ENCODE measurements at places on chromosomes 6 and 20.

GRCh38 chr6:52587001-52587400 is 10.1 kb upstream of the TRAM2 start:
- DNase-seq = no peak

DNA sequence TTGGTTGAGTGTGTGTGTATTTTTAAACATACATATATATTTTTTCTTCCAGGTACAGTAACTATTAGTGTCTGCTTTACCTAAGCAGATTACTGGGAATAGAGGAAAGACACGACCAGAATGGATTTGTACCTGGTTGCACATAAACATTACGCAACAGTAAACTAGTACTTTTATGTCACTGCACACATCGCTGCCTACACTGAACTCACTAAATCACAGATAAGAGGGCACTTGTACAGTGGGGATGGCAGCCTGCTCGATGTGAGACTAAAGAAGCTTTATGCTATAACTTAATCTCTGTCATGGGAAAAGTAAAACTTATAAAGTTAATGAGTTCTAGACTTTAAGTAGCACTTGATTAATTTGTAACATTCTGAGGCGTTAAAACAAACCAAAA is 89.5 kb upstream of the SIM1 start:
- DNase-seq = no peak

- no peak for DNase-seq
Observed at GRCh38 chr20:10939331-10939941, 265.6 kb upstream of the JAG1 start.

- no peak for DNase-seq
Observed at GRCh38 chr20:14259689-14260088, 77.7 kb downstream of the FLRT3 start.

DNA sequence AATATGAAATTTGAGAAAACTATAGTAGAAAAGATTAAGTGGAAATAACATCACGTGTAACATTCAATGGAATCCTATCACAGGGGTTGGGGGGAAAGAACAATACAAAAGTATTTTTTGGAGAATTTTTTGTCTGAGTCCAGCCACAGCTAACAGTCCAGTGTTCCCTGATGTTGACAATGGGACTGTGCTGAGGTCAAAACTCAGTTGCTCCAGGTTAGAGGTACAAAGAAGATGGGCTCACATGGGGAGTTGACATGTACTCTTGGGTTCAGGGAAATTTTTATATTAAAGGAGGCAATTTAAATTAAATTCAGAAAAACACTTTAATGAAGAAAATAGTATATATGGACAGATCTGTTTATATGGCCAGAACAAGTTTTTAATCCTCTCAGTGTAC is 995 bp downstream of the MYCT1 start:
- no peak for DNase-seq

DNA sequence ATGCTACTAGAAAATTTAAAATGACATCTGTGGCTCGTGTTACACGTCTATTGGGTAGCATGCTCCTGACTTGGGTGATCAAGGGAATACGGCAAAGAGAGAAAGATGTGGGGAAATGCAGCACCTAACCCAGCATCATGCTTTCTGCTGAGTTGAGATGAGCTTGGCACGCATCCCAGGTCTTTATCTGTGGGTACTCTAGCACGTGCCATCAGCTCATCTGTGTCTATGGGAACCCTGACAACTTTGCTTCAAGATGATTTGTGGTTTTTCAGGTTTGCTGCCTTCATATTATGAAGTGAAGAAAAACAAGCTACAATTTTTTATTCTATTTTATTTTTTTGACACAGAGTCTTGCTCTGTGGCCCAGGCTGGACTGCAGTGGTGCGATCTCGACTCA is 21.0 kb downstream of the RNASET2 start:
- no peak for DNase-seq

DNA sequence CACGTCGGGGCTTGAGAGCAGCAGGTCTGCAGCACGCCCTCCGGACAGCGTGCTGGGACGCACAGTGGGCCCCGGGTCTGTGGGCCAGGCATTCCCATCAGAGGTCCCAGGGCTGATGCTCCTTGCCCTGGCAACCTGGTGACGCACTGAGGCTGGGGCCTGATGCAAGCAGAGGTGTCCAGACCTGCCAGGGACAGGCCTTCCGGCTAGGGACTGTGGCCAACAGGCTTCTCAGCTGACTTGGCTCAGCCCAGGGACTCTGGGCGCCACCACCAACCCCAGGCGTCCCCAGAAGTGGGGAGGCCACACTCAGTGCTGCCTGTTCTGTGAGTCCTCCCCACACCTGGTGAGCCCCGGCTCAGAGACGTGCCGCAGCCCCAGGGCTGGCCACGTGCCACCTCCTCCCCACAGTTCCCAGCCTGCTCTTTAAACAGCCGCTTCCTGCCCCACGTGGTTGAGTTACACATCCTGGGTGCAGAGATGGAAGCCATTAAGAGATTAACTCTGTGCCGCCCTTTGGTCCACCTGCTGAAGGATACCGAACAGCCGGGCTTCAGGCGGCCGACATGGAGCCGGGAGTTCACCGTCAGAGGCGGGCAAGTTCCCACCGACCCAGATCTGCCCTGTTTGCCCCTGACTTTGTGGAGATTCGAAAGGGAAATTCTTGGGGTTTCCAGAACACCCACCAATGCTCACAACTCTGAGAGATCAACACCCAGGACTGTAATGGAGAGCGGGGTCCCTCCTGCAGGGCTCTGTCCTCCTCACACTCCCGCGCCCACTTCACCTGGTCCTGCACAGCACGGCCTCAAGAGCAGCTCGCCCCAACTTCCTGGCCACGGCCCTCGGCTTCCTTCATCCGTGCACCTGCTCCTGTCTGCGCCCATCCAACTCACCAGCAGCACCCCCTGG is 37.6 kb upstream of the ZBP1 start:
- no peak for DNase-seq

DNA sequence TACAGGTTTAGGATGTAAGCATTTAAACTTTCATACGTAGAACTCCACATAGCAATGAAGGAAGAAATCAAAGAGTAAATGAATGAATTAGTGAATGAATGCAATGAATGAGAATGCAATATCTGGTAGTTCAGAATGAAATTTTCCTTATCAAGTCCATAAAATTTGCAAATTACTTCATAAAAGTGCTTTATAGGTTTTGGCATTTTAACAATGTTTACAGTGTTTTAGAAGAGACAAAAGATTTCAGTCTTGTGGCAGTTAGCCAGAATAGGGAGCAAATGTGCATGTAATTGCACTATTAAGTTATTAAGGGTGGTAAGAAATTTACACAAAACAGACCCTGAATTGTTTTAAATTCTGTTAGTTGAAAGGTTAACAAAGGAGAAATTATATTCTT is 739.4 kb upstream of the FLRT3 start:
- no peak for DNase-seq

- no peak for DNase-seq
Observed at GRCh38 chr20:38162878-38163875, 1.9 kb downstream of the TGM2 start.

GRCh38 chr6:111865049-111865585 is 8.1 kb downstream of the FYN start:
- no peak for DNase-seq
